ELR (cell line): ENCODE measurements at places on chromosomes 12 and 14.

DNA sequence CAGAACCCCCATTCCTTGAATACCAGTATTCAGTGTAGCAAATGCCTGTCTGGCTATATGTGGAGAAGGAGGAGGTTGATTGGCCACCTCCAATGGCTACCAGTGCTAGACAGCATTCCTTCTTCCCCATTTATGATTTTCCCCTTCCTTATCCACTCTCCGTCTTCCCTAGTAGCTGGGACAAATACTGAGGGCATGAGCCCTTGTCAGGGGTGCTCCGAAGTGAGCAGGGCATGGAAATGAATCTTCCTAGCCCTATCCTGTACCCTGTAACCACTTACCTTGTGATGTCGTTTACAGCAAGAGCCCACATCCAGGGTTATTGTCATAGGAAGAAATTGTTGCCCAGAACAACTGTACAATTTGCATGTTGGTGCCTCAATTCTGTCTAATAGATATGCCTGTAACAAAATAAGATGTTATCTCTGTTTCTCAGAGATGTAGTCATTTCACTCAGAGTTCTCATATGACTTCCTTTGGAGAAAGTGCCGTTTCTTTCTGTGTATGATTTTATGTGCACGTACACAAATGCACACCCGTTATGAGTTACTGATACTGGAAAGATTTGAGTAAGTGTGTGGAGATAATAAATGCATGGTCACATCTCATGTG is 423.7 kb downstream of the EGLN3 start:
- DNase-seq, result no peak

- no peak for DNase-seq
Observed at GRCh38 chr12:21580748-21581516, 23.7 kb downstream of the GYS2 start.

DNA sequence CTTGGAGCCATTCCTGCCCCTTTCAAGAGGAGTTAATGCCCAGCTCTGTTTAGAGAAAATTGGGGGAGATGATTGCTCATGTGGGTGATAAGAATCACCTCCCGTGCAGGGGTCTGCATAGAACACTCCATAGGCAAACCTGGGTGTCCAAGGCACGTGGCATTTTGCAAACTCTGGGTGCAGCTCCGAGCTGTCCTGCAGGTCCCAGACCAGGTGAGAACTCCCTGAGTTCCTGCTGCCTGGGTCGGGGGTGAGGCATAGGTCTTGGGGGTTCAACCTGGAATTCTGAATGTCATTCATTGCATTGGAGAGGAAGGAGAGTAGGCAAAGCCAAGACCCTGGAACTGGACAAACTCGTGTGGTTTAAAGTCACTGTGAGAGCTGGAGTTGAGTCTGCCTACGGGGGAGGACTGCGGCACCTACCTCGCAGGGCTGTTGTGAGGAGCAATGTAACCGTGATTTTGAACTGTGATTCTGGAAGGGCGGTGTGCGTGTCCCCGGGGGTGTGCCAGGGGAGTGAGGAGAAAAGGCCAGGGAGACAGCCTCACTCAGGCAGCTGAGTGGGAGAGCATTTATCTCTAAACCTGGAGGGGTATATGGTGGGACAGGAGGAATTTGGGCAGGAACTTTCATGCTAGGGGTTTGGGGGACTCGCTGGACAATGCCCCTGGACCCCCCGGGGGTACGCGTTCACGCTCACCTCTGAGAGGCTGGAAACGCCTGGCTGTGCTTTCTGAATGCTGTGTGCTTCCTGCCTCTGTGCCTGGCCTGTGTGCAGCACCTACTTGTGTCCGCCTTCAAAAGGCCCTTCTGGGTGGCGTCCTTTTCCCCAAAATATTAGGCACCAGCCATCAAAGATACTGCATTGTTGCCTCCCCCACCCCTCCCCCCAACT is 30.4 kb downstream of the MEG3 start:
- no peak for DNase-seq

- DNase-seq, result peak; percentile 53
Observed at GRCh38 chr14:50399251-50400032, 2.8 kb upstream of the CDKL1 start.

DNA sequence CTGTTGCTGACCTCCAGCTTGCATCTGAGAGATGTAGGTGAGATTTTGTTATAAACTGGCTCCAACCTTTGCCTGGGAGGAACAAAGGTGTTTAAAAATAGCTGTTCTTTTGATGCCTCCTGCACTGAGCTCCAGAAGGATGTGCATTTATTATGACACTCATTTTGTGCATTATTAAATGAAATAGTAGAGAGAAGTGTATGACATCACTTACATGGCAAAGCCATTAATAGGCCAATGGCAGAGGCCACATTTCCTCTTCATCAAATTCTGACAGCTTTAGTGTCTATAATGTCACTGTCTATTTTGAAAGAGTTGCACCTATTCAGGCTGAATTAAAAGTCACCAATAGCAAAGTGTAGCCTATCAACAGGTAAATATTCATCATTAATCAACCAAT is 564.6 kb downstream of the FLRT2 start:
- no peak for DNase-seq

DNA sequence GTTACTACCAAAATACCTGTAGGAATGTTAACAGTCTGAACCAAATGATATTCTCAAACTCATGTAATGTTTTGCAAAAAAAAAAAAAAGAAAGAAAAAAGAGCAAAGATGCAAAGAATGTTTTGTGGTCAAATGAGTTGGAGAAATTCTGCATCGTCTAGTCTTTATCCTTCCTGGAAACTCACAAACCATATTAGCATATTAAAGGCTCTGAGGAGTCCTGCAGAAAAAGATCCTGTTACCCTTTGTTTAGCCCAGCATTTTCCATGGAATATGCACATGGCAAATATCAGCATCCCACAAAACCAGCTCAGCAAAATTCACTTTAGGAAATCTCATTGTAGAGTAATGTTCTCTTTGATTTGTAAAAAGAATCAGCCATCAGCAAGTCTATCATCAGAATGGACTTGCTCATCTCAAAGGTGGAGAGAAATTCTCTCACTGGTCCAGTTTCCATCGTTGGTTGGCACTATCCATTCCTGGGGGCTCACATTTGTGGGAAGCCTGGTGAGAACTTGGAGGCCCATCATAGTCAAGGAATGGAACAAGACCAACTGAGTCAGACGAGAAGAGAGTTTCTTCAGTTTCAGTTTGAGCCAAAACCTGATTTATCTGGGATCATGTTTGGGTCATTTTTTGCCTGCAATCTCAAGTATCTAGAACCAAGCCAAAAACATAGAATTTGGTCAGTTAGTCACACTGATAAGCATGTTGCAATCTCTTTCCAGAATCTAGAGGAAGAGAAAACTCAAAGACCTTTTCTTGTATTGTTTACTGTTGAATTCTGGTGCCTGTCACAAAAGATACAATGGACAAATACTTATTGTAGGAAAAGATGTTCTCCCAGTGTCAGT is 129.8 kb downstream of the TBX5 start:
- DNase-seq, result no peak

DNA sequence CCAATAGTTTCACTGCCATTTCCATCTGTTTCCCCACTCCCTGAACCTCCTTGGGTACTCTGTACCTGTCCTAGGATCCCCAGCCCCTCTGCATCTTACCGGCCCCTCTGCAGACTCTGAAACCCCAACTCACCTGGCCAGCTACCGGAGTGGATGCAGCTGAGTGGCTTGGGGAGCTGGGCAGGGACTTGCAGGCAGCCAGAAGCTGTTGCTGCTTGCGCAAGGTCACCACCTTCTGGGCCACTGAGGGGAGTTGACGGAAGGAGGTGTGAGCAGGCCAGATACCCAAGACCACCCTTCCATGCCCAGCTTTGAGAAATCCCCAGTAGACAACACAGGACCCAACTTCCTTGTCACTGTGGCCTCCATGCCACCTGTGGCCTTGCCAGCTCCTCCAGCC is 6.3 kb downstream of the AGAP2 start:
- no peak for DNase-seq

- DNase-seq, result no peak
Observed at GRCh38 chr12:116601933-116602810, 43.0 kb downstream of the MAP1LC3B2 start.

DNA sequence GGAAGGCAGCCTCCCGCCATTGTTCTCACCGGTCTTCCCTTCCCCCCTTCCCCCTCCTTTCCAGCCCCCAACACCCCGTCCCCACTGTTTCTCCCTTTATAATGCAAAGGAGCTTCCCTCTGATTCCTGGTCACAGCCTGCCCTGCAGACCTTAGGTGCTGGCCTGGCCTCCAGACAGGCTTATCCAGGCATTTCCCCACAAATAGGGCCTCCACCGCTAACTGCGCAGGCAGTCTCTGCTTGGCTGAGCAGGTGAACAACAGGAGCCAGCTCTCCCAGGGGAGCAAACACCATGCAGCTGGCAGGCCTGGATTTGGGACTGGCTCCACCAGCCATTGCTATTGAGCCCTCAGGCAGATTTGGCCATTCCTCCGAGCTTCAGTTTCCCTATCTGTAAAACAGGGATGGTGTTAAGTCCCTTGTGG is 46.0 kb downstream of the SMIM41 start:
- no peak for DNase-seq

DNA sequence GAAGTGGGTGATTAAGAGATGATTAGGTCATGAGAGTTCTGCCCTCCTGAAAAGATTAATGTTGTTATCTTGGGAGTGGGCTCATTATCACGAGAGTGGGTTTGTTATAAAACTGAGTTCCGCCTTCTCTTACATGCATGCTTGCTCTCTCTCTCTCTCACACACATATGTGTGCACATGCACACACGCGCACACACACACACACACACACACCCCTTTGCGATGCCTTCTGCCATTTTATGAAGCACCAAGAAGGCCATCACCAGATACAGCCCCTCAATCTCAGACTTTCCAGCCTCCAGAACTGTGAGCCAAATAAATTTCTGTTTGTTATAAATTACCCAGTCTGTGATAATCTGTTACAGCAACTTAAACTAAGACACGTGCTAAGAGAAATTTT is 5.7 kb upstream of the SLC41A2 start:
- DNase-seq, result no peak

- DNase-seq, result peak; percentile 73
Observed at GRCh38 chr12:90909069-90909770, 45.8 kb downstream of the CCER1 start.

GRCh38 chr14:93042968-93043940 is 72.5 kb downstream of the ITPK1 start:
- peak; percentile 85 for DNase-seq

DNA sequence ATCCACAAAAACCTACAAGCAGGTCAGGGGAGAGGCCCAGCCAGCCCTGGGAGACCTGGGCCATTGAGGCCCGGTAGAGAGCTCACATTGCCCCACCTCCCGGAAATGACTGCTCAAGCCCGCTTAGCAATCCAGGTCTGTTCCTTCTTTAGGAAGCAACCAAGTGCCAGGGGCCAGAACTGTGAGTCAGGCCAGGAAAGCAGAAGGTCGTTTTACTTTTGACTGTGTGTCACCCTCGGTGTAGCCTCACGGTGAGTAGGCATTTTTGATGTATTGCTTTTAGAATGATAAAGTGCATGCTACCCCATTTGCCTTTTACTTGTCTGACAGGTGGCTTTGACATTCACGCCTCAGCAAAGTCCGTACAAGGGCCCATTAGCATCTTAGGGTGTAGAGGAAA is 25.4 kb upstream of the PWP1 start:
- DNase-seq, result peak; percentile 36

DNA sequence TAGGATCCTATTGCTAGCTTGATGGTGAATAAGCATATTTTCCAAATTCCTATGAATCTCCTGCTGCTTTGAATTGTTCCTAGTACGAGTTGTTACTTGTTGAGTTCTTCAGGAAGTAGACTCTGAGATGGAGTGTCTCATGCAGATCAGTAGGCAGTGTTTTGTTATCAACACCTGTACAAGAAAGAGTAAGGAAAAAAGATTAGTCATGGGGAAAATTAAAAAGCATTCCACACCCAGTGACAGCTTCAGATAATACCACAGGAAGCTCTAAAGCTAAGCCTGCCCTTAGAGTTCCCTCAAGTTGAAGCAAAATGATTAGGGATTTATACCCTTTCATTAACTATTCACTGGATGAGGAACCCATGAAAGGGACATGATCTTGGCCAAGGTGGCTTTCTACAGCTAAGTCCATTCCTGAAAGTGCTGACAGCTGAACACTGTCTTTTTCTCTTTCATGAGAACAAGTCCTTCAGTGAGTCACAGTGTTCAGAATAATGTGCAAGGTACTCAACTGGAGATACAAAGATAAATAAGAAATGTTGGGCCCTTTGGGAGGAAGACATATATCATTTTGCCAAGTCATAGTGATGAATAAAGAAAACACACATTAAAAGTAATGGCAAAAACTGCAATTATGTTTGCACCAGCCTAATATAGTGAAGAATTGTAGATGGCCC is 49.1 kb downstream of the CCER1 start:
- DNase-seq, result peak; percentile 26

DNA sequence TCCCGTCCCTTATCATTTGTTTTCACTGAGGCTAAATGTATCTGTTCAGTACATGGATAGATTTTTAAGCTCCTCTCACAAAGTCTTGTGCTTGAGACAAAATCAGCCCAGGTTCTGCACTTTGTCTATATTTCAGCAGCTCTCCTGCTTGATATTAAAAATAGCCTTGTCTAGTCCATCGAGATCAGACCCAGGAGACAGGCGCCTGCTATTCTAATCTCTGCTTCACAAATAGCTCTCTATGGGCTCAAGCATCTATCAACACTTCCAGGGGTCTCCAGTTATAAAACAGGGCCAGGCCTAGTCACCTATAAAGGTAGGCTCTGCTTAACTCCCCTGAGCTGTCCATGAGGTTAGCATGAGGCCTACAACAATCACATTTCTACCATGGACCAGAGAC is 62.5 kb downstream of the ZFP36L1 start:
- DNase-seq, result no peak

DNA sequence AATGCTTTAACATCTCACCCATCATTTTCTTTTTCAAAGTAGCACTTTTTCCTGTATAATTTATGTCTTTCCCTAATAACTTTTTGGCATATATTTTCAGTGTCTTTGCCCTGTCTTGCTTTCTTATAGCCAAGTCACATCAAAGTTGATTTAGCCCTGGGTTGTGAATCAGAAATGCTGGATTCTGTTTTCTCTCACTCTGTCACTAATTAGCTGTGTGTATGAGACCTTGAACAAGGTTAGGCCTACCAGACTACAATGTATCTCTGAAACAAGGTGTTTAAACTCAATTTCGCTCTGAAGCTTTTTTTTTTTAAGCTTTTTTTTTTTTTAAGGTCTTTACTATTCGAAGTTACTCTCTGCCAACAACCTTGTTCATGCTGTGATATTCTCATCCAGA is 25.7 kb downstream of the CNOT2 start:
- no peak for DNase-seq

DNA sequence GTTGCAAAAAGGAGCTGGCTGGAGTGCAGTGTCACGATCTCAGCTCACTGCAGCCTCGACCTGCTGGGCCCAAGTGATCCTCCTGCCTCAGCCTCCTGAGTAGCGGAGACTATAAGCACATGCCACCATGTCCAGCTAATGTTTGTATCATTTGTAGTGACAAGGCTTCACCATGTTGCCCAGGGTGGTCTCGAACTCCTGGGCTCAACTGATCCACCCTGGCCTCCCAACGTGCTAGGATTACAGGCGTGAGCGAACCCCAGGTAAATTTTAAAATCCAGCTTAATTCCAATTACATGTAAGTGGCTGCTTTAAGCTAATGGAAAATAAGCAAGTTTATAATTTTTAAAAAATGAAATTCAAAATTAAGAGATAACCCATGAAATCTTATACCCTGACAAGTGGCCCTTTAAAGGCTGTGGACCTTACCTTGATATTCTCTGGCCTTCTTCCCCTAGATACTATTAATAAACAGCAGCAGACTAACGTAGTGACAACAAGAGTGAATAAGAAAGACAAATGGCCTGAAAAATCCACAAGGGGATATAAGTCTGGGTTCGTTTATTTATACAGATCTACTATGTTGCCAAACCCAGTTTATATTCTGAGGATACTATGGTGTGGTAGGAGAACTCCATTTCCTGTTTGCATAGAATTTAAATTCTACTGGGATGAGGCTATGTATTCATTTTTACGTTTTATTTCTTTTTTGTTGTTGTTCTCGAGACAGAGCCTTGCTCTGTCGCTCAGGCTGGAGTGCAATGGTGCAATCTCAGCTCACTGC is 25.6 kb upstream of the SLC2A3 start:
- no peak for DNase-seq
